ENCODE measurements at places on chromosomes 3 and 15. TPM values are rescaled to one million over a fixed set of nuclear protein-coding genes. Genes with fewer than 3 reads are reported as not detected.

MUC13 gene
- not detected for total RNA-seq

SCN11A gene
- total RNA-seq: 0.11 TPM

PTH1R gene
- total RNA-seq: not detected

TNNC1 gene
- total RNA-seq: 3.0 TPM

SH3BP5 gene
- total RNA-seq: 12.9 TPM

SPATA12 gene
- not detected for total RNA-seq

NEDD4 gene
- total RNA-seq: 5.1 TPM

DGKG gene
- 0.19 TPM for total RNA-seq

REC114 gene
- total RNA-seq: not detected

DNAH12 gene
- 0.20 TPM for total RNA-seq

FAM81A gene
- total RNA-seq: 2.0 TPM

All from activated naive CD8-positive, alpha-beta T cell treated with anti-CD3 and anti-CD28 coated beads, Interleukin-2, amount 10 ng/mL, durations not matched to agents 7 days and 5 days (primary cell).